LNCaP clone FGC (cell line): ENCODE measurements at places on chromosomes 5 and 9.

- DNase-seq: peak; percentile 43
Observed at GRCh38 chr5:95081500-95081960, 203.4 kb downstream of the MCTP1 start.

GRCh38 chr5:128857076-128857677 is 108.1 kb upstream of the SLC27A6 start:
- DNase-seq: no peak

DNA sequence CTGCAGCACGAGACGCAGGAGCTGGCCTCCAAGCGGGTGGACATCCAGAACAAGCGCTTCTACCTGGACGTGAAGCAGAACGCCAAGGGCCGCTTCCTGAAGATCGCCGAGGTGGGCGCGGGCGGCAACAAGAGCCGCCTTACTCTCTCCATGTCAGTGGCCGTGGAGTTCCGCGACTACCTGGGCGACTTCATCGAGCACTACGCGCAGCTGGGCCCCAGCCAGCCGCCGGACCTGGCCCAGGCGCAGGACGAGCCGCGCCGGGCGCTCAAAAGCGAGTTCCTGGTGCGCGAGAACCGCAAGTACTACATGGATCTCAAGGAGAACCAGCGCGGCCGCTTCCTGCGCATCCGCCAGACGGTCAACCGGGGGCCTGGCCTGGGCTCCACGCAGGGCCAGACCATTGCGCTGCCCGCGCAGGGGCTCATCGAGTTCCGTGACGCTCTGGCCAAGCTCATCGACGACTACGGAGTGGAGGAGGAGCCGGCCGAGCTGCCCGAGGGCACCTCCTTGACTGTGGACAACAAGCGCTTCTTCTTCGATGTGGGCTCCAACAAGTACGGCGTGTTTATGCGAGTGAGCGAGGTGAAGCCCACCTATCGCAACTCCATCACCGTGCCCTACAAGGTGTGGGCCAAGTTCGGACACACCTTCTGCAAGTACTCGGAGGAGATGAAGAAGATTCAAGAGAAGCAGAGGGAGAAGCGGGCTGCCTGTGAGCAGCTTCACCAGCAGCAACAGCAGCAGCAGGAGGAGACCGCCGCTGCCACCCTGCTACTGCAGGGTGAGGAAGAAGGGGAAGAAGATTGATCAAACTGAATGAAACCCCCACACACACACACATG is 654 bp downstream of the PURA start:
- DNase-seq: no peak

GRCh38 chr5:9537223-9538141 is 8.4 kb downstream of the SEMA5A start:
- no peak for DNase-seq

DNA sequence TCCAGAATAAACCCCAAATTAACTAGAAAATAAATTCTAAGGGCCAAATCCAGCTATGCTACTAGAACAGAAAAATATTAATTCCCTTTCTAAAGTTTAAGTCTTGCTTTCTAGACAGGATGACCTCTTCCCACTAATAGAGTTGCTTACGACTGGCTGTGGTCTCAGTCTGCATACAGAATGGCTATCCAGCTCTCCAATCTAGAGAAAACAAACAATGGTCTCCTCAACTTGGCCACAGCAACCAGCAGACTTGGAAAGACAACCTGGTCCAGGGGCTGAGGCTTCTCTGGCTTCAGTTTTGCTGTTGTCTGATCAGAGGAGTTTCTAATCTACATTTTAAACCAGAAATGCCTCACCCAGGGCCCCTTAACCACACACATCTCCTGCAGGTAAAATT is 28.9 kb downstream of the RASEF start:
- DNase-seq: no peak

GRCh38 chr5:168184103-168184502 is 107.3 kb upstream of the WWC1 start:
- DNase-seq: no peak

DNA sequence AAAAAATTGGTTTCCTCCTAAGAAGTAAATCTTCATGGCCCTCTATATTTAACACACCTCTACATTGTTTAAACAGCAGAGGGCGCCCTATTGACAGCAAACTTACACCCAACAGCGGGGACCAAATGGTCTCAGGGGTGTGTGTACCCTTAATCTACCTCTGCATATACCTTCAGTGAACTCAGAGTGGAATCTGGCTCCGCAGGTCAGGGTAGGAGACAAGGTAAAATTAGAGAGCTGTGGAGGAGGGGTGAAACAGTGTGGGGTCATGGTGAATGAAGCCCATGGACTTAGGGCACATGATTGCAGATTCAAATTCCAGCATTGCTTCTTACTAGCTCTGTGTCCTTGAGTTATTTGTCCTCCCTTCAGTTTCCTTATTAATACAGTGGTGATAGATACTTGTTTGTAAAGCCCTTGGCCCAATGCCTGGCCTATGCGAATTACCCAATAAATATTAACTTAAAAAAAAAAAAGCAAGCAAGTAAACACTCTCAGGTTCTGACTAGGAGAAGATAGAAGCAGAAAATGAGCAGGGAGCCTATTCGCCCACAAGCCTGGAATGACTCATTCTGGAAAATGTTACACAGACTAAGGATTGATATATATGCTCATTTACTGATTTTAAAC is 122.9 kb downstream of the CAVIN4 start:
- peak; percentile 93 for DNase-seq

- DNase-seq: no peak
Observed at GRCh38 chr5:150398722-150399523, 13.8 kb downstream of the CD74 start.

DNA sequence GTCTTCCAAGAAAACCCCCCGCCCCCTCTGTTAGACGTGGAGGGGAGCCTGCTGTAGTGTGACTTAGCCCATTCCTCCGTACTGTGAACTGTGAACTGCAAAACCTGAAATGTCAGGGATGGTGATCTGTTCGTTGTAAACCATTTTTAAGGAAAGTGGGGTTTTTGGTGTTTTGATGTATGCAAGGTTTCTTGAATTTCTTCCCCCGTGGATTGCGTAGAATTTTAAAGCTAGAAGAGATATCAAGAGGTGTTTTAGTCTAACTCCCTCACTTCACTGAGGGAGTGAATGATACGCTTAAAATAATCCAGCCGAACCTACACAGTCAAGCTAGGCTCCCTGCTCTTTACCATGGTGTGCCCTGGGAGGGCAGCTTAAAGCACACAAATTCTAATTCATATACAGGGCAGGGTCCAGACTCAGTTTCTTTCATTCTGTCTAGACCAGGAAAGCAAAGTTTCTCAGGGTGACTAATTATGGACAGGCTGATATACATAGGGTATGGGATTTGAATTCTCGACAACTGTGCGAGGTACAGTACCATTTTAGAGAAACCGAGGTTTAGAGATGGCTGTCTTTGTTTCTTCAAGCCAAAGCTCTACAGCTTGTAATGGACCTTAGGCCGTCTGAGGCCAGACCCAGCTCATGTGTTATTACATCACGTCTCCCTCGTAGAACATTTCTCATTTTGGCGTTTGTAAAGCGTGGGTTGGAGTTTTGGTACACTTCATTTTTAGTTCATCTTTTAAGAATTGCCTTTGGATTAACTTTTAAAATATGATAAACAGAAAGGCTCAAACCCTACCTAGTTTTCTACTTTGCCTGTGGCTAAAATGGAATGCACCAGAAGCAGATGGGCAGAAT is 2.7 kb downstream of the PTGER4 start:
- DNase-seq: no peak

DNA sequence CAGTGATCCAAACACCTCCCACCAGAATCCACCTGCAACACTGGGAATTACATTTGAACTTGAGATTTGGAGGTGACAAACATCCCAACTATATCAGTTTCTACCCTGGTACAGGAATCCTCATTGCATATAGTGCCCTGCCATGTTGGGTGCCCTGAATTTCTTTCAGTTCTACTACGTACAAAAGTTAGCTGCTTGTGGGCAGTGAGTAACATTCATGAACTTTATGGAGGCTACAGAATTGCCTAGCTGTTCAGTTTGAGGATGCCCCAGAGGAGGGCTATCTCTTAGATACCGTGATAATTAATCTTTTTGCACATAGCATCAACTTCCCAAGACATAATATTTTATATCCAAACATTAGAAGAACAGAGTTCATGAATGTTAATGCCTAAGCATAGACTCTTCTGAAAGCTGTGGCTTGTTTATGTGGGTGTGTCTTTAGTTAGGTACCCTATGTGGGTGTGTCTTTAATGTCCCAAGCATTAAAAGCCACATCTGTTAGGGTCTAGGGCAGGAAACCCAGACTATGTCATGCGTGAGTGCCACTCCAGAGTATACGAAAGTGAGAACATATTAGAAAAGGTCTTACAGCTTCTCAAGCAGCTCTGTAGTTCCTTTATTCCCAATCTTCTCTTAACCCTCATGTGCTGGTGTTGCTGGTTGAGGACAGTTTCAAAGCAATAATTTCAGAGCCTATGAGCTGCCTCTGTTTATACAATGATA is 47.0 kb upstream of the CHD1 start:
- DNase-seq: no peak

GRCh38 chr9:130461218-130461630 is 16.5 kb downstream of the ASS1 start:
- no peak for DNase-seq

DNA sequence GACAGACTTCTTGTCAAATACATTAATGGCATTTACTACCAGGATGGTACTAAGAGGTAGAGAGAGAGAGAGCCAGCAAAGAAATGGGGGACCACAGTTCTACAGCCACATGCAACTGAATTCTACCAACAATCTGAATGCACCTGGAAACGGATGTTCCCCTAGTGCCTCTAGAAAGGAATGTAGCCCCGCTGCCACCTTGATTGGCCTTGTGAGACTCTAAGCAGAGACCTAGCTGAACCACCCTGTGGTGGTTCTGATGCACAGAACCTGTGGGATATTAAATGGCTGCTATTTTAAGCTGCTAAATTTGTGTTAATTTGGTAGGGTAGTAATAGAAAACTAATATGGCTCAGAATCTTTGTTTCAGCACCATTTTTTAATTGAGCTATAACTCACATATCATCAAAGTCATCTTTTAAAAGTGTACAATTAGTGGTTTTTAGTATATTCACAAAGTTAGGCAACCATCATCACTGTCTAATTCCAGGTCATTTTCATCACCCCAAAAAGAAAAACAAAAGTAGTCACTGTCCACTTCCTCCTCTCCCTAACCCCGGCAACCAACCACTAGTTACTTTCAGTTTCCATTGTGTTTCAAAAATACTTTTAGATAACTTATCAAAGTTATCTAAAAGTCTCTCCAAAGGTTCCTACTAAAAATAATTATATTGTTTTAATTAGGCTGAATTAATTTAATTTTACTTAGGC is 51.7 kb downstream of the CPLANE1 start:
- no peak for DNase-seq

DNA sequence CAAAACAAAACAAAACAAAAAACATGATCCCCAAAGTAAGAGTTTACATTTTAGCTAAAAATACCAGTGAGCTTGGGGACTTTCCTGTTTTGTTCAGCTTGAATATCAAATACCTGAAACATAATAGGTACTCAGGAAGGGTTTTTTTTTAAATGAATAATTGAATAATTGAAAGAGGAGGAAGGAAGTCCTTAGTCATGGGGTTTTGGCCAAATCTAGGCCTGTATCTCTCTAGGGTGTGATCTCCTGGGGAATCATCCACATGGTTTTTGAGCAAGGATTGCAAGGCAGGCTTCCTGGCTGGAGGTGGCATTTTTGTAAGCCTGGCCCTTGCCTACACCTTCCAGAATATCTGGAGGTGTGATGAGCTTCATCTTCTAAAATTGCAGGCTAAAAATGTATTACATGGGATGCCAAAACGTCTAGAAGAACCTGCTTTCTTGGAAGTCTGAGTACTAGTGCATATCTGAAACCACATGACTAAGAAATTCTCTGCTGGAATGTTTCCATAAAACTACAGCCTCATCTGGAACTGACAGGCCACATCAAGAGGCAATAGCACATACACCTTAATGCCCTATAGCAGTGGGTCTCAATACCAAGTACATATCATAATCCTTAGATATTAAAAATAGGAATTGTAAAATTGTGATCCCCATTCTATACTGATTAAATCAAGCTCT is 10.4 kb downstream of the C9 start:
- no peak for DNase-seq

DNA sequence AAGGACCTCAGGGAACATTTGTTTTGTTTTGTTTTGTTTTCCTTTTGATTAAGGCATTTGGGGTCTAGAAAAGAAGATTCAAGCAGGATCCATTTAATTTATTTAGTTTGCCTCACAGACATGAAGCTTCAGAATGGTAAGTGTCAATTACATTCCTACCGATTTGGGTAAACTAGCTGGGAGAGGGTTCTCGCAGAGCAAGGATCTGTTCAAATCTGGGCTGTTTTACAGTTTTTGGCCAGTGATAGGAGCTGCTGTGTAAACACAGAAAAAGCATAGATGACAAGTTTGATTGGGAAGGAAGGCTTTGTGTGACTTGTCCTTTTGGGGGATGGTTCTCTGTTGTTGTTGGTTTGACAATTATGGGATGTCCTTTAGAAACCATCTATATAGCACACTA is 470.3 kb upstream of the WWC1 start:
- DNase-seq: no peak

DNA sequence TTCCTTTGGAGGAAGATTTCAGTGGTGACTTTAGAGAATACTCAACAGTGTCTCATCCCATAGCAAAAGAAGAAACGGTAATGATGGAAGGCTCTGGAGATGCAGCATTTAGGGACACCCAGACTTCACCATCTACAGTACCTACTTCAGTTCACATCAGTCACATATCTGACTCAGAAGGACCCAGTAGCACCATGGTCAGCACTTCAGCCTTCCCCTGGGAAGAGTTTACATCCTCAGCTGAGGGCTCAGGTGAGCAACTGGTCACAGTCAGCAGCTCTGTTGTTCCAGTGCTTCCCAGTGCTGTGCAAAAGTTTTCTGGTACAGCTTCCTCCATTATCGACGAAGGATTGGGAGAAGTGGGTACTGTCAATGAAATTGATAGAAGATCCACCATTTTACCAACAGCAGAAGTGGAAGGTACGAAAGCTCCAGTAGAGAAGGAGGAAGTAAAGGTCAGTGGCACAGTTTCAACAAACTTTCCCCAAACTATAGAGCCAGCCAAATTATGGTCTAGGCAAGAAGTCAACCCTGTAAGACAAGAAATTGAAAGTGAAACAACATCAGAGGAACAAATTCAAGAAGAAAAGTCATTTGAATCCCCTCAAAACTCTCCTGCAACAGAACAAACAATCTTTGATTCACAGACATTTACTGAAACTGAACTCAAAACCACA is 67.4 kb downstream of the VCAN start:
- no peak for DNase-seq

GRCh38 chr9:130049431-130050210 is 4.1 kb upstream of the GPR107 start:
- no peak for DNase-seq

- DNase-seq: no peak
Observed at GRCh38 chr5:135195270-135195608, 161.2 kb upstream of the PITX1 start.

DNA sequence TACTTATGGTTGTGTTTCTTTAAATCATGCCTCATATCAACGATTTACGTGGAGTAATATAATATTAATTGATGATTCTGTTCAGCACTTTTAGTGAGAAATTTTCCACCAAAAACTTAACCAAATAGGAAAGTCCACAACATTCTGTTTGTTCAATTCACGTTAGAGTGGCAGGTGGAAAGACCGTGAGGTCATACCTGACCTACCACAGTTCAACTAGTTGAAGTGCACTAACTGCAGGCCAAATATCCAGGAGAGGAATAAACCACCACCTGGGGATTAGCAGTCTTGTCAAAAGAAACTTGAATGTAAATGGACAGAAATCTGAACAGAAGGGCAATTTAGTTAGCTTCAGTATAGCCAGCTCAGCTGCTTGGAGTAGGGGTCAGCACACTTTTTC is 577.7 kb downstream of the KIF4B start:
- no peak for DNase-seq

GRCh38 chr9:110971705-110972104 is 66.6 kb downstream of the LPAR1 start:
- no peak for DNase-seq

GRCh38 chr5:138274189-138274853 is at the start of gene GFRA3:
GFRA3 (minus strand) TSS chr5:138274621; CDS start chr5:138274424, 197 bp downstream.
- DNase-seq: no peak
